H4 (cell line): ENCODE measurements at places on chromosomes 16 and 17. TPM values are rescaled to one million over a fixed set of nuclear protein-coding genes. Genes with fewer than 3 reads are reported as not detected.

ECI1 gene
- 37.6 and 48.8 TPM in 2 replicates for total RNA-seq

TOX3 gene
- 0.04 and 0.31 TPM in 2 replicates for total RNA-seq

EMP2 gene
- 9.7 and 9.9 TPM in 2 replicates for total RNA-seq

GRCh38 chr17:76368545-76368944 lies 14.8 kb upstream of the PRPSAP1 start:
- no peak for DNase-seq

DNA sequence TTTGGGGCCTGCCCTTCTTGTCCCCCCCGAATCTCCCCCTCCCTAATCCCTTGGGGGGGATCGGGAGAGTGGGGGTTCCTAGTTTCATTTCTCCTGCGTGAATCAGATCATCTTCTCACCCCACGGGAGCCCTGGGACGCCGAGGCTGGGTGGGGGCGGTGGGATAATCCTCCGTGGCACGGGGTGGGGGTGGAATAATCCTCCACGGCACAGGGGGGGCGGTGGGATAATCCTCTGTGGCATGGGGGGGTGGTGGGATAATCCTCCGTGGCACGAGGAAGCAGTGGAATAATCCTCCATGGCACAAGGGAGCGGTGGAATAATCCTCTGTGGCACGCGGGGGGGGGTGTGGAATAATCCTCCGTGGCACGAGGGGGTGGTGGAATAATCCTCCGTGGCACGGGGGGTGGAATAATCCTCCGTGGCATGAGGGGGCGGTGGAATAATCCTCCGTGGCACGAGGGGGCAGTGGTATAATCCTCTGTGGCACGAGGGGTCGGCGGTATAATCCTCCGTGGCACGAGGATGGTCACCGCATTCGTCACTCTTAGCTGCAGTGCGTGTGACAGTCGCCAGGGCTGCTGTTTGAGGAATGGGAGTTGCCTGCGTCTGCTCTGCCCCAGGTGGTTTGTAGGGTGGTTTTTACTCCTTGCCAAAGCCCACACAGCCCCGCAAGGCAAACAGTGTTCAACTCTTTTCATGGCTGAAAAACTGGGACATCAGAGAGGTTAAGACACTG lies 156.9 kb downstream of the LAT start:
- no peak for DNase-seq

GRCh38 chr17:19896679-19897078 lies 28.9 kb upstream of the ULK2 start:
- DNase-seq = no peak

DNA sequence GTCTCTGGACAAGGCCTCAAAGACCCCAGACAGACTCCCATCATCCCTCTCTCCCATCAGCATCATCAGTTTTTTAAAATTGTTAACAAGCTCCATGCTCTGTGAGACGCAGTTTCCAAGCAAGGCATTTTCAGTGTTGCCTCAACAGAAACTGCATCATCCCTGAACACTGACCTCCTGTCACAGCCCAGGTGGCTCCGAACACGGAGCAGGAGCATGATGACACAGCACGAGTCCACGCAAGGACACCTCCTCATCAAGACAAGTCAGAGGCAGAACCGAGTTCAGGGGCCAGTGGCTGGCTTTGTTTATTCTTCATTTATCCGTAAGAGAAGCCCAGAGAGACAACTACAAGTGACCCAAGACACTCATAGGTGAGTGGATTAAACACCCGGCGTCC lies 91.4 kb downstream of the ANKRD11 start:
- DNase-seq = no peak
